CD4-positive, CD25-positive, alpha-beta regulatory T cell (primary cell): ENCODE measurements at places on chromosomes 1 and 21. TPM values are rescaled to one million over a fixed set of nuclear protein-coding genes. Genes with fewer than 3 reads are reported as not detected.

DNA sequence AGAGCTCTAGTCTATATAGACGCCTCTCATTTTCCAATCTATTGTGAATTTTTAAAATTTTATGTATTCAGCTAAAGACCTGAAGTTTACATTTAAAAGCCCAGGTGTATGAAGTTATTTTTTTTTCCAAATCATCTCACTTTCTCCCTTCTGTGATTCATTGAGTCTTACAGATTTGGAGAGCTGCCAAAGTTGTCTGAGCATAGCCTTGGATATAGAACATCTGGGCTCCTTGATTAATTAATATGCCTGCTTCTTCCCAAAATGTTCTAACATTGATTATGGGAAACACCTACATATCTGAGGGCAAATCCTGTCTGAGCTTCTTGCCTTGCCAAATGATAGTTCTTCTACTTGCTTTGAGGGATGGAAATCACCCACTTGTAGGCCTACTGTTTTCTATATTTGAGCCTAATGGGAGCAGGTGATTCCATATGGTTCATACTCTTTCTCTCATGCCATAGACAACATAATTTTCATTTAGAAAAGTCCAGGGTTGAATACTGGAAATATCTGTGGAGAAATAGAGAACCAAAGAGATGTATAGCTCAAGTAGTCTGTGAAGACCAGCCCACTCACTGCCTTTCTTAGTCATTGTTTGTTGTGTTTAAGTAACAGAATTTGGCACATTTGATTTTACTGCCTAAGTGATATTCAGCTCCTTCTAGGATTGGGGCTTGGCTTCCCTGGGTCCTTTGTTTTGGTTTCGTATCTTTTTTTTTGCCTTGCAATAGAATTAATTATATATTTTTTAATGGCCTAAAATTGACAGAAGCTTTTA is 46.2 kb downstream of the MACF1 start:
- DNase-seq = no peak

DNA sequence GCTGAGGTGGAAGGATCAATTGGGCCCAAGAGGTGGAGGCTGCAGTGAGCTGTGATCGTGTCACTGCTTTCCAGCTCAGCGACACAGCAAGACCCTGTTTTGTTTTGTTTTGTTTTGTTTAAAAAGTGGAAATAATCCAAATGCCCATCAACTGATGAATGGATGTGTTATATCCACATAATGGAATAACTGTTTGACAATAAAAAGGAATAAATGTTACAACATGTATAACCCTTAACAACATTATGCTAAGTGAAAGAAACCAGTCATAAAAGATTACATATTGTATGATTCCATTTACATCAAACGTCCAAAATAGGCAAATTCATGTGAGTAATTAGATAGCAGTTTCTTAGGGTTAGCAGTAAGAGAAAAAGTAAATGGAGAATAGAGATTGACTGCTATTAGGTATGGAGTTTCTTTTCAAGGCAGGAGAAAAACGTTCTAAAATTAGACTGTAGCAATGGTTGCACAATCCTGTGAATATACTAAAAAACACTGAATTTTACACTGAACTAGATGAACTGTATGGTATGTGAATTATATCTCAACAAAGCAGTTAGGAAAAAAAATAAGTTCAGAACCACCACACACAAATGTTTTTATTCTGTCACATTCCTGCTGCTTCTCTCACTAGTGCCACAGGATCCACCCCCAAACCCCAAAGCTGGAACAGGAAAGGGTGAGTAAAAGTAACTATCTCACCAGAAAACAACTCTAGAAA is 15.7 kb downstream of the FOXJ3 start:
- DNase-seq = no peak

GRCh38 chr1:85406887-85407533 is 57.9 kb downstream of the DDAH1 start:
- no peak for DNase-seq

DNA sequence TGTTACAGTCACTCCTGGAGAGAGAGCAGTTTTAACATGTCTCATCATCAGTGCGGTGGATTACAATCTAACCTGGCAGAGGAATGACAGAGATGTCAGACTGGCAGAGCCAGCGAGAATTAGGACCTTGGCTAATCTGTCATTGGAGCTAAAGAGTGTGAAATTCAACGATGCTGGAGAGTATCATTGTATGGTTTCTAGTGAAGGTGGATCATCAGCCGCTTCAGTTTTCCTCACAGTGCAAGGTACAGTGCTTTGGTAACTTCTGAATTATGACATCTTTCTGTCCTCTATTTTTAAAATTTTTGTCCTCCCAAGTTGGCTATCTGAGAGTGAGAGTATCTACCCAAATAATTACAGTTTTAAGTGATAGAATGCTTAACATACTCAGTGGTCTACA is 199.4 kb downstream of the HMCN1 start:
- DNase-seq = no peak

DNA sequence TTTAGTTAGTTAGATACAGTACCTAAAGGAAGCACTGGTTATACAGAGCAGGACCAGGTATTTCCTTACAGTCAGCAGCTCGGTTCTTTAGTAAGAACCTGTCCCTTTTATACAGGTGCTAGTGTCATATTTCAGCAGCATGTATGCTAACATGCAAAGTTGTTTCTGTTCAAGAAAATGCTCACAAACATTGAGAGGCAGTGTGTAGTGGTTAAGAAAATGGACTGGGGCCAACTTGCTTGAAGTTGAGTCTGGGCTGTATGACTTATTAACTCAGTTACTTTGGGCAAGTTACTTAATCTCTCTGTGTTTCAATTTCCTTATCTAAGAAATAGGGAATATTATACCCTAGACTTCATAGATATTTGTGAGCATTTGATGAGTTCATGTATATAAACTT is 31.1 kb downstream of the AK4 start:
- no peak for DNase-seq

DNA sequence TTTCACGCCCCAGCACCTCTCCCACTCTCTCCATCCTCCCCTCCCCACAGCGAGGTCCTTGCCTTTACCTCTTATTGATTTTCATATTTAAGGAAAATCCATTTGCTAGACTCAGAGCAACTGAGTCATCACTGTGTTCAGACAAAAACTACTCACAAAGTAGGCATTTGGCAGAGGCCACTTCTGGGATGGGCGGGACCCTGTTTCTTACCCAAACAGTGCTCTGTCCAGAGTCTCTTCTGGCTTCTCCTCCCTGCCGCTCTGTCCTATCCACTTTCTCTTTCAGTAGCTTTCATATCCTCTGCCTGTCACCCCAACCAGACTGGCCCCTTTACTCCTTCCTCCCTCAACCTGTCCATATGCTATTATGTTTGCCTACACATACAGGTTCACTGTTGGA is 2.4 kb upstream of the NAV1 start:
- no peak for DNase-seq

DNA sequence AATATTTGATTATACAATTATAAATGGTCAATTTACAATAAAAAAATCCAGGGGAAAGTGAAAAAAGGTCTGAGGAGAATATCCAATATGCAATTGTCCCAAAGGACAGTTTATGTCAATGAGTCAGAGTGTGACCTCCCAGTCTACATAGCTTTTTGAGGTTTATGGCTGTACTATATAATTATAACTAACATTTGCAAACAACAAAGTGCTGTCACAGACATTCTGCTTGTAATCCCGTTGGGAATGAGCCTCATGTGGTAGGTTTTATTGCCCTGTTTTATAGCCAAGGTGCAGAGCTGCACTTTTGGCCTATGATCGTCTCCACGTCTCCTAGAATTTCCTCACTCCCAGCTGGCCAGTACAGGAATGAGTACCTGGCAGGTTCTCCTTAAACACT is 103.8 kb downstream of the ADSS2 start:
- no peak for DNase-seq

GRCh38 chr1:93846206-93846991 is 32.6 kb downstream of the DNTTIP2 start:
- peak; percentile 85 for DNase-seq

- peak; percentile 70 for DNase-seq
Observed at GRCh38 chr1:235326719-235327558, 1.0 kb downstream of the ARID4B start.

DNA sequence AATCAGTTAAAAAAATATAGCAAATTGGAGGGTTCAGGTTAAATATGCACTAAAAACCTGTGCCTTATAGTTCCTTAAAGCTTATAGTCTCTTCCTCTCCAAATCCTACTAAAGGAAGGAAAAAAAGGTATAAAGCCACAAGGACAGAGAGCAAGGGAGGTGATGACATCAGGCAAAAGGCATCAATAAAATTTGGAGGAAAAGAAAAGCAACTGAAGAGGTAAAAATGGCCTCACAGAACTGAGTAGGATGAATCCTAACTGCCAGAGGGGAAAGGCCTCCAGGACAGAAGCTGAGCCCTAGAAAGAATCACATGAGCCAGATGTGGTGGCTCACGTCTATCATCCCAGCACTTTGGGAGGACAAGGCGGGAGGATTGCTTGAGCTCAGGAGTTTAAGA is 8.1 kb downstream of the CCSAP start:
- DNase-seq = no peak

DNA sequence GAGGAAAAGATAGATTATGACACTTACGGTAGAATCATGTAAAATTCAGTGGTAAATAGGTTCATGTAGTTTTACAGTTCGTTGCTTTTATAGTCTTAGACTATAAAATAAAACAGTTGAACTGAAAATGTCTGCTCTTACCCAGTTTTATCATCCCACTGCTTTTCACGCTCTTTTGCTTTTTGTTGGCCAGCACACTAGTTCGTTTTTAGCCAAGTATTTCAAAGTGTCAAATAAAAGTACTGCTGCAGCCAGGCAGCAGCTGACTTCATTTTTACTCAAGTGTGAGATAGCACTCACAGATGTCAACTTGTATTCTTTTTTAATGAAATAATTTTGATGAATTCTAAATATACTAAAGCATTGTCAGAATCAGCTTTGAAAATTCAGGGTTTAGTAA is 18.5 kb upstream of the BTG3 start:
- DNase-seq = no peak

DNA sequence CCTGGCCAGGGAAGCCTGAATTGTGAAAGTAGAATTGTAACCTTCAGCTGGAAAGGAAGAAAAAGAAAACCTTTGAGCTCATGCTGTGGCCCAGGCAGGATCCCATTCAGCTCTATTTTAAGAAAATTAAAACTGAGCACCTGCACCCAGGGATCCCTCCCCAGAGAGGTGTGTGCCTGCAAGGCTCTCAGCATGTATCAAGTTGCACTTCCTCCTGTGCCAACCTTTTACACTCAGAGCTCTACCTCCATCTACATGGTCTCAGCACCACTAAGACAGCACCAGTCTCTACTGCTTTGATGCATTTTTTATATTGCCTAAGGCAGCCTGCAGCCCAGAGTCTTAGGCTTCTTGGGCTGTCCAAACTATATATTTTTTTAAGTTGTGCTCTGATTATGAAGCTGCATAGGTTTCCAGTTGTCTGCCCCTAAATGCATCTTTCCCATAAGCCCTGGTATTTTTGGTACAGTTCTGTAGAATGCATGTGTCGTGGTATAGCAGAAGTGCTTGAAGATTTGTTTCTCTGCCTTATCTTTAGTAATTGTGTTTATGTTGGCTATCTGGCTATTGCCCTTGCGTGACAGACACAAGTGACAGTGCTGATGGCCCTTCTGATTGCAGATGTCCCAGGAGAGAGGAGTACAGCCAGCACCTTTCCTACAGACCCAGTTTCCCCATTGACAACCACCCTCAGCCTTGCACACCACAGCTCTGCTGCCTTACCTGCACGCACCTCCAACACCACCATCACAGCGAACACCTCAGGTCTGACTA is 63.1 kb downstream of the PTPRC start:
- DNase-seq = no peak

- peak; percentile 31 for DNase-seq
Observed at GRCh38 chr1:3316340-3316943, 138.0 kb upstream of the ARHGEF16 start.

- no peak for DNase-seq
Observed at GRCh38 chr1:12473596-12474362, 144.2 kb downstream of the DHRS3 start.

DNA sequence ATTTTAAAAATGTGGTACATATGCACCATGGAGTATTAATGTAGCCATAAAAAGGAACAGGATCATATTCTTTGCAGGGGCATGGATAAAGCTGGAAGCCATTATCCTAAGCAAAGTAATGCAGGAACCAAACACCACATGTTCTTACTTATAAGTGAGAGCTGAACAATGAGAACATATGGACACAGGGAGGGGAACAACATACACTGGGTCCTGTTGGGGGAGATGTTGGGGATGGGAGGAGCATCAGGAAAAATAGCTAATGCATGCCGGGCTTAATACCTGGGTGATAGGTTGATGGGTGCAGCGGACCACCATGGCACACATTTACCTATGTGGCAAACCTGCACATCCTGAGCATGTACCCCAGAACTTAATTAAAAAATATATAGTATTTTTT is 352.5 kb upstream of the KAZN start:
- no peak for DNase-seq

- peak; percentile 41 for DNase-seq
Observed at GRCh38 chr1:172255223-172255560, 165.3 kb upstream of the C1orf105 start.

- DNase-seq = no peak
Observed at GRCh38 chr1:168101336-168101735, 35.4 kb downstream of the GPR161 start.

DNA sequence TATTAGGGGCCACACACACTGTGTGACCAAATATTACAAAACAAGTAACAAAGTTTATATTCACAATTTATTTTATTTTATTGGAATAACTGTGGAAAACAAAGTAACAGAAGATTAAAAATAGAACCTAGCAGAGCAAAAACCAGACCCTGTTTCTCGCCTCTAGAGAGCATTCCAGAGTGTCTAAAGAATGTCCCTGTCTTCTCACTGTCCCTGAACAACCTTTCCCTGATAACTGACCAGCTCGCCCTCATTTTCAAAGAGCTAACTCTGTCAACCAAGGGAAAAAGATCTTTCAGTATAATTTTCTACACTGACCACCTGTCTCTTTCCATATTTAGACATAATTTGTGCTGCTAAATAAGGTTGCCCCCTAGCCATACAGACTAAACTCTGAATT is 646.9 kb downstream of the USP25 start:
- no peak for DNase-seq

The FBXO42 gene
- 23.2 TPM for polyA plus RNA-seq

The GPR37L1 gene
- 0.24 TPM for polyA plus RNA-seq

The LINGO4 gene
- not detected for polyA plus RNA-seq

The TSSK3 gene
- polyA plus RNA-seq = 1.9 TPM

The NHLH1 gene
- polyA plus RNA-seq = not detected

The OR2T3 gene
- not detected for polyA plus RNA-seq

The SLC30A2 gene
- not detected for polyA plus RNA-seq

The SLAMF1 gene
- polyA plus RNA-seq = 34.7 TPM

The FMOD gene
- polyA plus RNA-seq = not detected

The SLC1A7 gene
- polyA plus RNA-seq = not detected

The SLC45A1 gene
- polyA plus RNA-seq = 0.47 TPM
